Activated CD4-positive, alpha-beta T cell treated with anti-CD3 and anti-CD28 coated beads, Interleukin-2, amount 50 U/mL, for 1 hour (primary cell): ENCODE measurements at places on chromosomes 4 and X.

GRCh38 chrX:131821945-131822622 lies 201.0 kb upstream of the STK26 start:
- no peak for DNase-seq

DNA sequence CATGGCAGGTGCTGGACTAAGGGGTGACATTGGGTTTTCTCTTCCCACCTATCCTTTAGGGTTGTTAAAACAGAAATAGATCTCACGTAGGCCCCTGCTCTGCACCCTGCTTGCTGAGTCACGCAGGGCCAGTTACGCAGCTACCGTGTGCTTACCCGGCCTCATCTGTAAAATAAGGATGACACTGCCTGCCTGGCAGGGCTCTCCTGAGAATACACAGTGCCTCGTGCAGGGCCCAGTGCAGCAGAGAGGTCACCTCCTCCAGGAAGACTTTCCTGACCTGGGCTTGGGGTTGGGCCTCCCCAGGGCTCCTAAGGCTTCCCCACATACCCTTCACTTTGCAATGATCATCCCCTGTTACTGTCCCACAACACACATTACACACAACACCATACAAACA lies 33.6 kb upstream of the JAKMIP1 start:
- DNase-seq, result no peak

DNA sequence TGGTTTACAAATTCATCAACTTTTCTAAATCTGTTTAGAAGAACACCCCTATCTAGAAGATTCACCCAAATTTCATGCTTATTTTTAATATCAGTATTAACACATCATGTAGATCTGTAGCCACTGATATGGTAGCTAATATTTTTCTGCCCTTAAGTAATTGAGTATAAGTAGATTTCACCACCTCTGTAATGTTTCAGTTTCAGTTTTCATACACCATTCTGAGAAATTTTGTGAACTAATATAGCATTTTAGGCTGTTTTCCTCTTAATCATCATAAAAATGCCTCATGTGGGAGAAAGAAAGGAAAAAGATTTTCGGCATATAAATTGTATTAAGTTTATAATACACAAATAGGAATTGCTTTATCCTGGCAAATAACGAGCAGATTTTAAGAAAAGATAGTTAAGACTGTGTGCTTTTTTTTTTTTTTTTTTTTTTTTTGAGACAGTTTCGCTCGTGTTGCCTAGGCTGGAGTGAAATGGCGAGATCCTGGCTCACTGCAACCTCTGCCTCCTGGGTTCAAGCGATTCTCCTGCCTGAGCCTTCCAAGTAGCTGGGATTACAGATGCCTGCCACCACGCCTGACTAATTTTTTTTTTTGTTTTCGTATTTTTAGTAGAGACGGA lies 21.4 kb upstream of the RBPJ start:
- no peak for DNase-seq

GRCh38 chr4:53702334-53703266 lies 111.3 kb upstream of the LNX1 start:
- DNase-seq, result no peak

GRCh38 chr4:43456383-43456782 lies 563.9 kb downstream of the GRXCR1 start:
- DNase-seq, result no peak

GRCh38 chr4:65437102-65437501 lies 233.2 kb downstream of the EPHA5 start:
- DNase-seq, result no peak

- DNase-seq, result no peak
Observed at GRCh38 chr4:27233531-27233930, 372.9 kb downstream of the STIM2 start.

GRCh38 chrX:109299091-109299490 lies 182.8 kb downstream of the GUCY2F start:
- no peak for DNase-seq

- DNase-seq, result no peak
Observed at GRCh38 chr4:128980816-128981326, 112.5 kb downstream of the SCLT1 start.

DNA sequence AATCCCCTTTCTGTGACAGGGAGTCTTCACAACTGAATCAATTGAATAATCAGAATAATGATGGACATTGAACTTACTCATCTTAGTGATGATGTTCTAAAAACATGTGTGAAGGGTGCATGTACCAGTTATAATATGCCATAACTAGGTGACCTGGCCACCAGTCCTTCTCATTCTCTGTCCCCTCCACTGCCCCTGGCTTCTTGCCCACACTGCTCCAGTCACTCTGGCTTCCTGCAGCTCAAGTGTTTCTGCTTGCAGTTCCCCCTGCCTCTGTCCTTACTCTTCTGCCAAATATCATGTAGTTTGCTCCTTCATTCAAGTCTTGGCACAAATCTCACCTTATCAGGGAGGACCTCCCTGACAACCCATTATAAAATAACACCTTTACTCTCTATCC lies 168.1 kb upstream of the SLC7A11 start:
- no peak for DNase-seq

DNA sequence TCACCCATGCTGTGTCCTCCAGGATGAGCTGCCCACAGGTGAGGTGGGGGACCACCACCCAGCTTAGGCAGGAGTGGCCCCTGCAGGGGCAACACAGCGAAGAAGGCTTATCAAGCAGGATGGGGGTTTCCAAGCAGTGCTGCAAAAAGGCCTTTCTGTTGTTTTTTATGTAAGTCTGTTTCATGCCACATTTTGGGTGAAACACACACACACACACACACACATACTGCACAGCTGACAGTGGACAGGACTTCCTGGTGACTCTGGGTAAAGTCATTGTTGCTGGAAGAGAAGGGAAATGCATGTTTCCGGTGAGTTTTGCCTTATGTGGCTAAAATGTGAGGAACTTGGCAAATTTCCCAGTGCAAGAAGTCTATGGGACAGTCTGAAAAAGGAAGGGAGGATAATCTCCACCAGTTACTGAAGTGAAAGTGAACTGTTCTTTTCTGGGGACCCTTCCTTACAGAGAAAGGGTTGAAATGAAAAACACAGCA lies 119.2 kb downstream of the IRF2 start:
- DNase-seq, result no peak

DNA sequence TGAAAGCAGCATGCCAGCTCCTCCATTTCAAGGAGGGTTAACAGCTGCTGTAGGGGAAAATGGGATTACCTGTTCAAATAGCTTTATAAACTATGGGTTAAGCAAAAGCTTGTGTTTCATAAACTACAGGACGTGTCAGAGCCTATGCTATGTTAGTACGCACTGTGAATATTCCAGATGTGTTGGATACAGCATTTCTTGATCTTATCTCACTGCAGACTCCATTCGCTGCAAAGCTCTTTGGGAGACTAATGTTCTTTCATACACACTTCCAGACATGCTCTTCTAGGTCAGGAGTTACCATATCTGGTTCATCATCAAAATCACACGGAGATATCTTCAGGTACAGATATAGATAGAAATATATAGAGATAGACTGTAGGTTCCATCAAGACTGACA lies 281.2 kb upstream of the FAM241A start:
- no peak for DNase-seq

- no peak for DNase-seq
Observed at GRCh38 chr4:1663549-1663948, 20.6 kb downstream of the FAM53A start.

GRCh38 chr4:165714650-165715049 lies 158.4 kb upstream of the TLL1 start:
- DNase-seq, result no peak

GRCh38 chr4:85741381-85741780 lies 266.4 kb downstream of the ARHGAP24 start:
- no peak for DNase-seq

DNA sequence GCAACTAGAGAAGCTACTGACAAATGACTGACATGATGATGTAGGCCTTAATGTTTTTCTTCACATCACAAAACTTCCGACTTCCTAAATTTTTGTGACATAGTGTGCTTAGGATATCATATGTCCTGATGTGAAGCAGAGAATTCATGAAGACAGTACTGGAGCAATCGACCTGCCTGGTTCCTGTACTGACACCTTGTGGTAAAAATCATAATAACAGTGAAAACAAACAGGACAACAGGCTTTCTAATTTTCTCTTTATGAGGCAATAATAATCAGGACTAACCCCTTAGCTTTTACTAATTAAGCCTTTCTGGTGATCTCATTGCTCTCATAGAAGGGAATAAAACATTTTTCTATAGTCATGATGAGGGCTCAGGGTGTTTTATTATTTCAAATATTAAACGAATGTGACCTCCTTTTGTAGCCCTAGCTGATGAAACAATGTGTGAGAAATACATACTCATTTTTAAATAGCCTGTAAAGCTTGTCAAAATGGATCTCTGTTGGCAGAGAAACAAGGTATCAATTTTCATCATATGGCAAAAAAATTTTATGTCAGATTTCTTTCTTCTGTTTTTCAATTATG lies 158.4 kb downstream of the TENT5D start:
- DNase-seq, result no peak

GRCh38 chr4:70556856-70557255 lies 35.2 kb upstream of the AMBN start:
- no peak for DNase-seq

GRCh38 chrX:17462881-17463280 lies 87.9 kb downstream of the NHS start:
- no peak for DNase-seq

DNA sequence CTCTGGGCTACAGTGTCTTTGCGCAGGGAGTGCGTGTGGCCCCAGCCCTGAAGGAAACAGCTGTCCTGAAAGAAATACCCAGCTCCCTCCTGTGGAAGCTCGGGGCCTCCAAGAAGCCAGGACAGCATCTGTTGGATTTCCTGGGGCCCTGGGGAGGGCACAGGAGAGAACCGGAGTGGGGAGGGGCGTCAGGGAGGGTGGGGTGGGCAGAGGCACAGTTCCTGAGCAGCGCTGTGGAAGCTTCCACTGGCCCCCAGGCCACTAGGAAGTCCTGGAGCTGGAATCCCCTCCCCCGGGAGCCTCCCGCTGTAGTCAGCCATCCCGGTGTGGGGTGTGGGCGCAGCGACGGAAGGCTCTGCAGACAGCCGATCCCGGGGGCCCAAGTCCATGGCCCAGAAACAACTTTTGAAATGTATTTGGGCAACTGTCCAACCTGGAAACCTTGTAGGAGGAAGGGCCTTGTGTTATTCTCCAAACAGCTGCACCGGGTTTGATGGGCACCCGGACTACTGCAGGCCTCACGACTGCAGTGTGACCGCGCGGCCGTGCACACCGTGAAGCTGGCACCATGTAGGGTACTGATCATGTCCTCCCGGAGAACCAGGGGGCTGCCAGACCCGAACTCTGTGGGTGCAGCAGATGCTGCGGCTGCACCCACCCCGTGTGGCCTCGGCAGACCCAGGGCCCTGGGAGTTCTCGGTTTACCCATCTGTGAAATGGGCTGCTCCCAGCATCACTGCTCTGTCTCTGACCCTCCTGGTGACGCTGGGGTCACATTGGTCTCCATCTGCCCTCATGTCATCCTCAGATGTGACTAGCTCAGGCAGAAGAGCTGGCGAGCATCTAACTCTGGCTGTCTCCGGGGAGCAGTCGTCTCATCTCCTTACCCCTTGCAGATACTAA lies 68.5 kb upstream of the HMX1 start:
- no peak for DNase-seq

DNA sequence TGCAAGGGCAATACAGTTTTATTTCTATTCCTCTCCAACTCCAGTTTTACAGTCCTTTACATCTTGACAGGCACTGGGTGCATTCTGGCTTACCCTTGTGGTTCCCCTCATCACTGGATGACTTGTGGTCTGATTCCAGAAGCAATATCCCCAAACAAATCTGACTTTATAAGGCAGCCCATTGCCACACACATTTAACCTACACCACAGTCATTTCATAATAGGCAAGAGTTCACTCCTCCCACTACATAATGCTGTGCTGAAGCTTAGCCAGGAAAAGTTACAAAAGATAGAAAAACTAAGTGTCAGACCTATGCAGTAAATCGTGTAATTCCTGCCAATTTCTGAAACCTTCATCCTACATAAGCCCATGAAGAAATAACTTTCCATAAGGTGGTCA lies 82.9 kb upstream of the MID1IP1 start:
- DNase-seq, result no peak

- no peak for DNase-seq
Observed at GRCh38 chr4:87117732-87118075, 102.7 kb downstream of the KLHL8 start.

DNA sequence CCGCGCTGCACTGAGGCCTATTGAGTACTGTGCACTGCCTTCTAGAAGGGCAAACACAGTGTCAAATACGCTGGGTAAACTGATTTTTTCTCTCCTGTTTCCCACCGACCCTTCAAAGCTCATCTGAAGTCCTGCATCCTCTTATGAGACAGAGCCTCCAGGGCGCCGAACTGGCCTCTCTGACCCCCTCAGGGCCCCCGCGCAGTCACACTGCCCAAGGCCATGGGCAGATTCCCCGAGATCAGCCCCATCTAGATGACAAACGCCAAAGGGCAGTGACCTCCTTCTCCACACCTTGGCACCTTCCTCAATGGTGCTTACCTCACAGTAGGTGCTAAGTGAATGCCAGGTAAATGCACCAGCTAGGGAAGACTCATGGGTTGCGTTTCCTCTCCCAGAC lies 34.4 kb downstream of the CHST7 start:
- no peak for DNase-seq

DNA sequence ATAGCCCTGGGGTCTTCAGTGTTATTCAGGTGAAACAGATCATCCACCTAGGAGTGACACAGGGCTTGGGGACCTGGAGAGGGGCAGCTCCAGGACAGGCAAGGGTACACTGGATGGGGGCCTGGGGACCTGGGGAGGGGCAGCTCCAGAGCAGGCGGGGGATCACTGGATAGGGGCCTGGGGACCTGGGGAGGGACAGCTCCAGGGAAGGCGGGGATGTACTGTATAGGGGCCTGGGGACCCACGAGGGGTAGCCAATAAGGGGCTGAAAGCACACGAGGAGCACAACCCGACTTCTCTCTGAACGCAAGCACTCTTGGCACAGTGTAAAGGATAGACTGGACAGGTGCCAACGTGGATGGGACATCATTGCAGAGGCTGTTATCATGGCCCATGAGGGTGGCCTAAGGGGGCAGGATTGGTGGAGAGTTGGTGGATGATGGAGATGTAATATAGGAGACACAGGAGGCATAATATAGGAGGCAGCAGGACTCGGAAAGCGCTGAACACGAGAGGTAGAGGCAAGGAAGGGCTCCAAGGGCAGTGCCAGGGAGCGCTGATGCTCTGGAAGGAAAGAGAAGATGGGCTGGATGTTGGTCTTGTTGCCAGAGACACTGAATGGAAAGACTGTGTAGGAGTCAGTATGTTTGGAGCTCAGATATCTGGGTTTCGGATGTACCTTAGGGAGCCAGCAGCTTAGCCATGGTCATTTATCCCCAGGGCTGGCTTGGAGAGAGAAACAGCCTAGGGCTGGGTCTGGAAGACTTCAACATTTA lies 37.9 kb upstream of the FGFBP2 start:
- no peak for DNase-seq

GRCh38 chr4:41428601-41429279 lies 109.2 kb upstream of the LIMCH1 start:
- DNase-seq, result no peak
